ENCODE measurements at places on chromosomes 4 and X. TPM values are rescaled to one million over a fixed set of nuclear protein-coding genes. Genes with fewer than 3 reads are reported as not detected.

Gene ERCC6L
- total RNA-seq = 5.8 TPM

Gene SLC4A4
- 0.14 TPM for total RNA-seq

Gene ATP1B4
- total RNA-seq = not detected

Gene ABCG2
- 0.60 TPM for total RNA-seq

Gene SLIT2
- total RNA-seq = 0.63 TPM

Gene MAP3K15
- total RNA-seq = not detected

Gene MAGEA2B
- total RNA-seq = not detected

Gene NXT2
- total RNA-seq = 8.1 TPM

Gene PPP2R2C
- 1.2 TPM for total RNA-seq

Gene CENPC
- 15.0 TPM for total RNA-seq

Gene SMIM10L2A
- total RNA-seq = 2.5 TPM

Gene WDFY3
- total RNA-seq = 16.4 TPM

Gene SHISA3
- 0.21 TPM for total RNA-seq

Gene MAOB
- not detected for total RNA-seq

Gene ARHGAP6
- total RNA-seq = 0.14 TPM
